ENCODE measurements at places on chromosomes 7 and 10.

DNA sequence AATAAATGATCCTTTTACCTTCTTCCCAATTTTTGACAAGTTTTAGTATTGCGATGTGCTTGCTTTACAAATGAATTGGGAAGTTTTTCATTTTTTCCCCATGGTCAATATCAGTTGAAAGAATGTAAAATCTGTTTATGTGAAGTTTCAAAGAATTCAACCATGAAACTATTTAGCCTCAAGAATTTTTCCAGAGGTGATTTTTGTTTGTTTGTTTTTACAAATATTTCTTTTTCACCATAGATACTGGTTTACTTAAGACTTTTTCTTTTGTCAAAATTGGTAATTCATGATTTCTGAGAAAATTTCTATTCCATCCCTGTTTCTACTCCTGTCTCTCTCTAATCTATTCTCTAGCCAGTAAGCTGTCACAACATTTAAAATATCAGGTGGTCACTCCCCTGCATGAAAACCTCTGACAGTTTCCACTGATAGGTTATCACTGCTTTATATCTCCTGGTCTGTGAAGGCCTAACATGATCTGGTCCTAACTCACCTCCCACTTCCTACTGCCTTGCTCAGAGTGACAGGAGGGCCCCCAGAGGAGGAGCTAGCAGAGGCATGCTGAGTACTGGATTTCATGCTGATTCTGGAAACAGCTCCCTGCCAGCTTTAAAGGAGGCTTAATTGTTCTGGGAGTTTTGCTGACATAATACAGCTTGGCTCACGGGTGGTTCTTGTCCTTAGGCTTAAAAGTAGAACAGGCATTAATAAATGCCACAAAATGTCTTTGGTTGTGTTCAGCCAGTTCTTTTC is 7.6 kb upstream of the ARMS2 start:
- DNase-seq, result no peak

- no peak for DNase-seq
These were observed 26.3 kb upstream of the COL1A2 start for GRCh38 chr7:94368371-94368791.

DNA sequence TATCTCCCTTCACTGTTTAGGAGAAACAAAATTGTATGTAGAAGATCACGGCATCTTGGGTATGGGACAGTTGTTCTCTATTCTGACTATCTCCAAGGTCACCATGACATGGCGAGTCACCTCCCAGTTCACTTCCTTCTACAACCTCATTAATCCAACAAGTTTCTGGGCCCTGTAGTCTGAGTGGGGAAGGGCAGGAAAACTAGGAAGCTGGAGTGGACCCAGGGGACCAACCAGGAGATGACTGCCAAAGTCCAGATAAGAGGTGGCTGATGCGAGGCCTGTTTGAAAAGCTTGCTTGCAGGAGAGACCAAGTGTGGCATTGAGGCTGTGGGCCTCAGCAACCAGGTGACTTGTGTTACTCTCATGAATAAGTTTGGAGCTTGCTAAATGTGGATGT is 584.9 kb downstream of the TNS3 start:
- DNase-seq, result no peak

- no peak for DNase-seq
These were observed 754.7 kb downstream of the SUGCT start for GRCh38 chr7:40889539-40889938.

DNA sequence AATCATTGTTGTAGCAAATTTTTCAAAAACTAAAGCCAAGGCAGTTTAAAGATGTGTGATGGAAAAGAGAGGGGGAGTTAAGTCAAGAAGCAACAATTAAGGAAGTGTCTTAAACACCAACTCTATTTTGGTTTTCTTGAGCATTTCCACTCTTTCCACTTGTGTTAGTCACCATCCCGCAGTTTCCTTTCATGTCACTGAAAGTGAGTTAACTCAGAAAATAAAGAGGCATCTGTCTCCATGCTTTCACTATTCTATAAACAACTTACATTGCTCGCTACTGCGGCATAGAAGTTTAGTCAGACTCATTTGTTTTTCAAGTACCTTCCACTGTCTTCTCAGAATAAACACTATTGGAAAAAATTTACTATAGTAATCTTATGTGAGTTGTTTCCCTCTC is 284.9 kb upstream of the SEMA3D start:
- no peak for DNase-seq

Data from erythroblast (primary cell).